GM10248 (cell line): ENCODE measurements at places on chromosomes 5 and 9.
A peak's percentile ranks its signal among the peaks of the same experiment; 100 is the strongest.

DNA sequence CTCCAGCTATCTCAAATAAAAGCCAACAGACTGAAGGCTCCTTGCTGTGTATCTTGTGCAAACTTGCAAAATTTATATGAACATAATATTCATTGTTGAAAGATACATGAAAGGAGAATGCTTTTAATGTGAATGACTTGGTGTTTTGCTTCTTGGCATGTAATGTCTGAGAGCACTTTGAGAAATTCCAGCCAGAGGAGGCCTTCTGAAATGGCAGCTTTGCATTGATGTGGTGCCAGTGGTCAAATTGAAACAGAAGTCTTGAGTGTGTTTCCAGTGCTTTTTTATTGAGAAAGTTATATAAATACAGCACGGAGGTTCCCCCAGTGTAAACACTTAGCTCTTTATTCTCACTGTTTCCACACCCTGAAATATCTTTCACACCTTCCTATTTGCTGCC, 182.1 kb downstream of the ADCY2 start:
- no peak for DNase-seq

GRCh38 chr9:128933731-128934130, 12.9 kb downstream of the PHYHD1 start:
- DNase-seq = no peak

GRCh38 chr5:68708156-68708841, 385.5 kb upstream of the SLC30A5 start:
- no peak for DNase-seq

DNA sequence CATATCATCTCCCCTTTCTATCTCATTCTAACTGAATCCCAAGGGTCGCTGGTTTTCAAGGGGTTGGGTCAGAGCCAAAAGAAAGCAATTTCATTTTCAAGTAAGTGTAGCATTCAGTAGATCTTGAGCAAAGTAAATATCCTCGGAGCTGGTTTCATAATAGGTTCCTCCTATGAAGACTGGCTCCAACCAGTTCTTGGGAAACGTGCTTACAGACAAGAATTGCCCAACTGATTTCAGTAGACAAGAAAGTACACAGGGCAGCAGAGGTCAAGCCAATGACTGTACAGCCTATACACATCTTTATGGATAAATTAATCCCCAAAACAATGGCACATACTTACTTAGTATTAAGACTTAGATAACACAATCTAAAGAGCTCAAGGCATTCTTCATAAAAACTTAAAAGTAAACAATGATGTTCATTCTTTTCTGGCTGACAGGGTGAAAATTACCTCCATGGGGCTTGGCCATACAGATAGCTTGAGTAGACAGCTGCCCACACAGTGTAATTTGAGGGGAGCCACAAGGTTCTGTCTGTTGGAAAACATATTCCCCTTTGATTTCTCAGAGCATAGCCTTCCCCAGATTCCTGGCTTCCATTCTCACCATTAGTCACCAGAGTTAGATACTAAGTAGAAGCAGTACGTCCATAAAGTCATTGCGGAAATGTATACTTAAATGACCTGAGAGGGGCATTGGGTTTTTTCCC, 163.9 kb downstream of the ARRDC3 start:
- DNase-seq = no peak

GRCh38 chr5:157109744-157110143, 900 bp upstream of the HAVCR2 start:
- DNase-seq = peak; percentile 65

DNA sequence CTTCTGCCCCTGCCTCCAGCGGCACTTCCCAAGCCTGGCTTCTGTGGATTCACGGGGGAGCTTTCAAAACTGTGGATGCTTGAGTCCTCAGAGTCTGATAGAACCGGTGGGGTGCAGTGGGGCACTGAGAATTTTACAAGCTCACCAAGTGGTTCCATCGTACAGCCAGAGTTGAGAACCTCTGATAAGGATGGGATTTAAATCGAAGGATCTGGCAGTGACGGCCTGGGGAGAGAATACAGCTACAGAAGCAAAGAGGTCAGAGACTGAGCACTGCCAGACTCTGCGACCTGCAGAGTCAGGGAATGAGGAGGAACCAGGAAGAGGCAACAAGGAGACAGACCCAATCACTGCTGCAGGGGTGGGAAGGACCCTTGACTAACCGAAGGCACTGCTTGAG, 124.6 kb upstream of the BOD1 start:
- no peak for DNase-seq

- no peak for DNase-seq
These were observed 46.9 kb upstream of the EGFL7 start for GRCh38 chr9:136615631-136616306.

DNA sequence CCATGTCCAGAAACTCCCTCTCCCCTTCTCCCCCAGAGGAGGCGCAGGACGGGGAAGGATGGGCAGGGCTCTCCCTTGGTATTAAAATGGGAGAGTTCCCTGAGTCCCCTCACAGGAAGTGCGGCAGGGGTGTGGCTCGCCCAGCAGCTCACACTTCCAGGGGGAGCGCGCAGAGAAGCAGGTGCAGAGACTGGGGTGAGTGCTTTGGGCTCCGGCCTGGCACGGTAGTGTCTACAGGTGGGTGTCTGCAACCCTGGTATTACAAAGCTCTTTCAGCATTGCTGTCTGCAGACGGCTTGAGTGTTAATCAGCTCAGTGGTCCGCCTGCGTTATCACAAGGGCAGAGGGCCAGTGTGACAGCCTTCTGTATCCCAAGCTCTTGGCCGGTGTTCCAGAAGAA, 114.9 kb upstream of the FBXL7 start:
- DNase-seq = no peak

- no peak for DNase-seq
These were observed 7.7 kb upstream of the HRCT1 start for GRCh38 chr9:35898337-35898736.

- no peak for DNase-seq
These were observed 433.1 kb upstream of the DMAC1 start for GRCh38 chr9:8232726-8233125.

GRCh38 chr9:128162215-128163026, 2.4 kb downstream of the BBLN start:
- no peak for DNase-seq

DNA sequence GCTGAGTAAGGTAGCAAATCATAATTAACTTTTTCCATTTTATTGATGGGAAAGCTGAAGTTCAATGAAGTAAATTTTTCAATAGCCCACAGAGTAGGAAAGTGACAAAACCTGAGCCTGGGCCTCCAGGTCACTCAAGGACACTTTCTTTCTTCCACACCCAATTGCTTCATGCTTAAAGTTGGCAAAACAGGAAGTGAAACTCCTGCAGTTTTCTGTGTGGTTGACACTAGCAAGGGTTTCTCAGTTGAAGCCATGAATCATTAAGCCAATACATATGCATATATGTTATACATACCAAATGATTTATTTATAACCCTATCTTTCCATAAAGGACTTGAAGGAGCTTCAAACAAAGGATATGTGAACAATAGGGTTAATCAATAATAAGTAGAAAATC, 13.9 kb downstream of the TLR4 start:
- DNase-seq = peak; percentile 24

DNA sequence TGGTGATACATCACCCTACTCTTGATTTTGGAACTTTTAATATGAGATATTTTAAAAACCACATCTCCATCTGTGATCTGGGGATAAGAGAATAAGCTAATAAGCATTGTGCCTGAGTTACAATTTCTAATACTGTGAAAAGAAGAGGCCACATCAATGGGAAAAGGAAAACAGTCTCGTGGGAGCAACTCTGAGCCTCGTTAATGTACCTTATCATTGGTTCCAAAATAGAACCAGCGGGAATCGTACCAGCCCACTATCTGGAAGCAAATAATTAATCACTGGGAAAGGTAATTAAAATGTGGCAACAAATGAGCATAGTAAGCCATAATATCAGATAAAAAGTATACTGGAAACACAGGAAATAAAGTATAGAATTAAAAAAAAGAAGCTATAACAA, 28.0 kb upstream of the CEP78 start:
- DNase-seq = no peak

GRCh38 chr5:149913436-149914419, 30.9 kb downstream of the PDE6A start:
- peak; percentile 25 for DNase-seq

GRCh38 chr9:121698627-121699570, 47.5 kb downstream of the DAB2IP start:
- peak; percentile 52 for DNase-seq

- no peak for DNase-seq
These were observed 63.6 kb upstream of the SLC12A2 start for GRCh38 chr5:128020012-128020411.

- DNase-seq = no peak
These were observed 18.3 kb upstream of the MUSK start for GRCh38 chr9:110650261-110650660.

DNA sequence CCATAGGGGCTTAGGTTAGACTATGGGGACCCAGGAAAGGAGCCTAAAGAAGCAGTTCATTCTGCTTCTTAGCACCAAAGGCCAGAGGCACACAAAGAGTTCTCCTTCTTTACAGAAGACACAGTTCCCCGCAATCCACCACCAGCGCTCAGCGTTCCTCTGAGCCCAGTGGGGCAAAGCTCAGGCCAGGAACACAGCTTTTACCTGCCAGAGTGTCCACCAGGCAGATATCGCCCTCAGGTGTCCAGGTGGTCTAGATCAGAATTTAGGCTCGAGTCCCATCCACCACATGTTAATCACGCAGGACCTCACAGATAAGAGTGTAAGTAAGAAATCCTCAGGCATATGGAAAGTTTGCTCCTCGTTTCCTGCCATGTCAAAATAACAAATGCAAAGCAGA, 53.0 kb downstream of the UBE2QL1 start:
- no peak for DNase-seq

GRCh38 chr9:131886826-131887225, 146.9 kb upstream of the RAPGEF1 start:
- DNase-seq = no peak

DNA sequence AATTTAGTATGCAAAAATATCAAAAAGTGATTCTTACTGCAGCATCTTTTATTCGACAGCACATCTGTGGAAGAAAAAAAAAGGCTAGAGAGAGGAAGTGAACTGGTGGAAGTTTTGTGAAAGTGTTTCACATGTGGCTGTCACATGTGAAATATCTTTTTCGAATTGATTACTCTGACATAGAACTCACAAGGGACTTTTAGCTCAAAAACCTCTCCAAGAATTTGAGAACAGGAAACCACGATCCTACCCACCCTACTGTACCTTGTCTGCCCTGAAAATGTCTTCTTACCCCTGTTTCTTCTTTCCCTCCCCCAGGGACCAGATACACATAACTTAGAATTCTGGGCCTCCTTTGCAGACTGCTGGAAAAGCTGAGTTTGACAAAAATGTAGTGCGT, 106.5 kb upstream of the PRRC1 start:
- peak; percentile 48 for DNase-seq

DNA sequence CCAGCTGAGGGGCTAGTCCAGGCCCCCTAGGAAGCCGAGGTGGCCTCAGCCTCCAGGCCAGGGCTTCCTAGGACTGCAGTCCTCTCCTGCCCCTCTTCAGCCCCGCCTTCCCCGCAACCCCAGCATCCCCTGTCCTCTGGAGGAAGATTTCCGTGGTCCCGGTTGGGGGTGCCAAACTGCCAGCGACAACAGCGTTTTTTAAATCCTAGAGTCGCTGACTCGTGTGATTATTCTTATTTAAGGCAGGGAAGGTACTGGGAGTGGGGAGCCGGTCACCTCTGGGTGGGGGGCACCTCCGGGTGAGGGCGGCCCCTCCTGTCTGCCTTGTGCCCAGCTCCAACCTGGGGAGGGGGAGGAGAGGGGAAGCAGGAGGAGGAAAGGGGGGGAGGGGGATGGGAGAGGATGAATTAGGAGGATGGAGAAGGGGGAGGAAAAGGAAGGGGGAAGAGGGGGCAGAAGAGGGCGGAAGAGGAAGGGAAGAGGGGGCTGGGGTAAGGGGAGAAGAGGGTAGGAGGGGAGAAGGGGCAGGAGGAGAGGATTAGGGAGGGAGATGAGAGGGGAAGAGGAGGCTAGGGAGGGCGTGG, 173.1 kb upstream of the IER5L start:
- no peak for DNase-seq

DNA sequence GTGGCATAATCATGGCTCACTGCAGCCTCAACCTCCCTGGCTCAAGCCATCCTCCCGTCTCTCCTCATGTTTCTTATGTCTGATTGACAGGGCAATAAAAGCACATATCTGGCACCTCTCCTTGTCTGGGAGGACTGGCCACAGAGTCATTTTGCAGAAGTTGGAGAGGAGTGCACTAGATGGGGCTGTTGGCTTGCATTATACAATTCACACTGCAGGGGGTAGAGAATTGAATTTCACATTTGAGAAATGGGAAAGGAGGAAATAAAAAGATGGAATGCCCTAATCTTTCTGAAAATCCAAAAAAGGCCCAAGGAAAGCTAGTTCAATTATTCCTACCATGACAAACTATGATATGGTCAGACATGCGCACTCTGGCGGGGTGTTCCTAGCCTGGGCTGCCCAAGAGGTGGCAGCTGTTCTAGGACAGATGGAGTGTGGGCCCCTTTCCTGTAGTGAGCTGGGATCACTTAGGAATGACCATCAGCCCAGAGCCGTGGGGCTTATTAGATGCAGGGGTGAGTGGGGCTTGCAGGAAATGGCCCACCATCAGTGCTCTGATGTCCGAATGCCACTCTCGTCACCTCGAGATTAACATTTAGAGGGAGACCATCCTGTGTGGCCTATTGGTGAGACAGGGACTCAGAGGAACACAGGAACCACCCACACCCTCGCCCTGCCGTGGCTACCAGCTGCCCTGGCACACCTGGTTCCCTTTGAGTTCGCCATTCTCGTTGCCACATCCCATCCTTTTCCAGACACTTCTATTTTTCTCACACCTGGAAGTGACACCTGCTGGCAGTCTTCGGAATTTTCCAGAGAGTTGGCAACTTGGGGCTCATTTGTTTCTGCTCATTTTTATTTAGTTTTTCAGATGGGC, 21.8 kb upstream of the ANKRD18A start:
- peak; percentile 42 for DNase-seq

GRCh38 chr5:142959683-142960657, 189.8 kb downstream of the ARHGAP26 start:
- no peak for DNase-seq

GRCh38 chr9:111909444-111909843, 12.8 kb downstream of the UGCG start:
- DNase-seq = no peak

DNA sequence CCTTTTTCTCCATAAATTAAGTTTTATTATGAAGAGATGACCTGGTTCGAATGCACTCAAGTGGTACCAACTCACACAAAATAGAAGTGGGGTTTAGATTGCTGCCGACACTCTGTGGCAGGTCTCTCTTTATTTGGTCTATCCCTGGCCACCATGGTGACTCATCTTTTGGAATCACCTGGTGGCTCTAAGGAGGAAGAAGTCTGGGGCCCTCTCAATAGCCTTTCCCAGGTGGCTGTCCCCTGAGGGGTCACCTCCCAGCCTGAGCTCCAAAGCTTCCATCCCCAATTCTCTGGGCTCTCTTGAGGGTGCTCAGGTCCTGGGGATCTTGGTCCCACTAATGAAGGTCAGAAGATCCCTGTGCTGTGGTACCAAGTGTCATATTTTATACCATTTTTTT, 136.8 kb downstream of the MVB12B start:
- no peak for DNase-seq

- DNase-seq = no peak
These were observed 21.8 kb upstream of the DENND4C start for GRCh38 chr9:19208653-19209052.

GRCh38 chr9:77819657-77820056, 171.5 kb upstream of the GNA14 start:
- no peak for DNase-seq
